ENCODE measurements at places on chromosomes 4 and X.

DNA sequence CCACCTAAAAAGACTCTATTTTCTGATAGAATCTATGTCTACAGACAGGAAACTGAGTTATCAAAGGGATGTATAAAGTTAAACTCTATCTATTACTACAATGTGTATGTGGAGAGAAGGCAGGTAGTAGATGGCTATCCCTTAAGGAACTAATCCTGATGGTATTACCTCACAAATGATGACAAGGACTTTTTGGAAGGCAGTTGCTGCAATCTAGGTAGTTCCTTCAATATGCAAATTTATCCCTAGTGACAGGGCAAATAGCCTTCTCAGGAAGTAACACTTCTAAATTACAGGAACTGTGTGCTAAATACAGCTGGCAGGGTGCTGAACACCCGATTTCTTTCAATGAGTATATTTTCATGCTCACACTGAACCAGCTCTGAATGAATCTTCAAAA is 177.4 kb downstream of the COL25A1 start:
- no peak for DNase-seq

DNA sequence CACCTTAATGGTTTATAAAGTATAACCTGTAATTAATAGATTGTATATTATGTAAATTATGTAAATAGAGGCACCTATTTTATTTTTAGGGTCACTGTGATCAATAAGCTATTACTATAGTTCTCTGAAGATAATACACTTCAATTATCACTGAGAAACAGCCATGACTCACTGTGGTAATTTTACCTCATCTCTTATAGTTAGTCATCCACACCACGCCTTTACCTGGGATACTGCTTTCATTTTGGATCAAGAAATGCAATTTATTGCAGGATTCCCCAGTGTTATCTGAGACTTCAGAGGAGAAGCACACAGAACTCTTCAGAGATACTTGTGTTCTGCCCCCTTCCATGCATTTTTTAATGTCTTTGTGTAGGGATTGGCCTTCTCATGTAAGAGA is 348.1 kb upstream of the ATOH1 start:
- DNase-seq, result no peak

DNA sequence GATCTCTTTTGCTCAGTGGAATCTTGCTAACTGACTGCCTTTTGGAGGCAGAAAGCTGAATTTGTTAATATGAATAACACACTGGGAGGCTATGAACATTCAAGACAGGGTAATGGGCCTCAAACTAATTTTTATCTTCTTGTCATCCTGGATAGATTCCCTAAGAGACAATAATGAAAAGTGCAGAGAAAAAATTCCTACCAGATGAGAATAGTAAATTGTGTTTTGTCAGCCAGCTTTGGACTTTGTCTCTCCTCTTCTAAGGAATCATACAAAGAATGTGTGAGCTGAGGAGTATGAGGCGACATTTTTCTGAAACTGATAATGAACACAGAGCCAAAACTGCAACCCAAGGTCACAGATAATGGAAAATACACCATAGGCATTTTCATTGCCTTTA is 649.3 kb downstream of the IQCM start:
- no peak for DNase-seq

- DNase-seq, result no peak
Measured at GRCh38 chr4:78031417-78031950, 25.6 kb upstream of the FRAS1 start.

DNA sequence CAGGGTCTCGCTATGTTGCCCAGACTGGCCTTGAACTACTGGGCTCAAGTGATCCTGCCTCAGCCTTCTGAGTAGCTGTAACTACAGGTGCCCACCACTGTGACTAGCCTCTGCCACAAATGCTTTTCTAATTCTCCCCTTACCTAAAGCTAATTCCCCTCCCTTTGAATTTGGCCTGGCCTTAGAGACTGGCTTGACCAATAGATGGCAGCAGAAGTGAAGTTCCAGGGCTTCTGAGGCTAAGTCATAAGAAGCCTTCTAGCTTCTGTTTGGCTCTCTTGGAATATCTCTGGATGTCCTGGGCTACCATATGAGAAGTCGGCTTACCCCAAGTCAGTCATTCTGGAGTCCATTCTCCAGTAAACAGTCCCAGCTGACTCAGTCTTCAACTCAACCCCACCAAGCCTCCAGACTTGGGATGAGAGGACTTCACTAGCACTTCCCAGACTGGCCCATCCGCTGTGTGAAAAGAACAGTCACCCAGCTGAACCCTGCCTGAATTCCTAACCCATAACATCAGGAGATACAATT is 61.0 kb downstream of the HPRT1 start:
- peak; percentile 25 for DNase-seq

DNA sequence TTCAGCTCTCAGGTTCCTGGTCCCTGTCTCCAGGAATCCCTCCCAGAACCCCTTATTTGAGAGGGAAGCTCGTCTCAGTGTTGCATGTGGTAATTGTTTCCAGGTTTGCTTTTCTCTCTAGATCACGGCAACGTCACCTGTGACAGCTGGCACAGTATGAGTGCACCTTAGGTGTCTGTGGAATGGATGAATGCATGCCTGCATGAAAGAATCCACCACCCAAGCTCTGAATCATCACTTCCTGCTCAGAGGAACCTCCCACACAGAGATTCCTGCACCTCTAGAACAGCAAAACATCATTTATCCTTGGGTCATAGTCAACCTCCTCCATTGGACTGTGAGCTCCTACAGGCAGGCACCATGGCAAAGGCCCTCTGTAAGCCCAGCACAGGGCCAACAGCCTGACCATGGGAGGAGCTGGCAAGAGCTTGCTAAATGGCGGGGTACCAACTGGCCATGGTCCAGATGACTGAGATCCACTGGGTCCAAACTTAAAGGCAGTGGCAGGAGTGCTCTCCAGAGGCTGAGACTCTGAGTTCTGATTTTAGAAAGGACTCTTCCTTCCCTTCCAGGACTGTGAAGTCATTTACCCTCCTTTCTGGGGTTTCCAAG is 116.2 kb downstream of the SLC2A9 start:
- no peak for DNase-seq

- no peak for DNase-seq
Measured at GRCh38 chr4:183170894-183171293, 71.8 kb downstream of the WWC2 start.

DNA sequence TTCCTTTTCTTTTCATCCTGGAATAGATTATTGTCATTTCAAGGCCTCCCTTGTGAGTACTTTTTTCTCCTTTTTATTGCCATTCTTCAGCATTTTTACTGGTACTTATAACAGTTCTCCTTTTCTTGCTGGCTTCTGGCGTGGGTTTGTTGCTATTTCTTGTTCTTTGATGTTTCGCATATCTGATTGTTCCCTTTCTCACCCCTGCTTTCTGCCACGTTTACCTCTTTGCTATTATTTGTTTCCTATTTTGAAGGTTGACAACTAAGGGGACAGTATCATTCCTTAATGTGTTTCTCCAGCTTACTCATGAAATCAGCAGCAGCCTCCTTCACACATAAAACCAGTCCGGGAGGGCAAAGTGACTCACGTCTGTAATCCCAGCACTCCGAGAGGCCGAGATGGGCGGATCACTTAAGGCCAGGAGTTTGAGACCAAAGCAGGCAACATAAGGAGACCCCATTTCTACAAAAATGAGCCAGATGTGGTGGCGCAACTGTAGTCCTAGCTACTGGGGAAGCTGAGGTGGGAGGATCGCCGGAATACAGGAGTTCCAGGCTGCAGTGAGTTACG is 72.6 kb downstream of the DMD start:
- no peak for DNase-seq

- no peak for DNase-seq
Measured at GRCh38 chr4:177384856-177385397, 57.3 kb downstream of the AGA start.

- no peak for DNase-seq
Measured at GRCh38 chr4:183801457-183802165, 103.5 kb upstream of the STOX2 start.

GRCh38 chr4:128241425-128241913 is 46.1 kb downstream of the PGRMC2 start:
- peak; percentile 92 for DNase-seq

DNA sequence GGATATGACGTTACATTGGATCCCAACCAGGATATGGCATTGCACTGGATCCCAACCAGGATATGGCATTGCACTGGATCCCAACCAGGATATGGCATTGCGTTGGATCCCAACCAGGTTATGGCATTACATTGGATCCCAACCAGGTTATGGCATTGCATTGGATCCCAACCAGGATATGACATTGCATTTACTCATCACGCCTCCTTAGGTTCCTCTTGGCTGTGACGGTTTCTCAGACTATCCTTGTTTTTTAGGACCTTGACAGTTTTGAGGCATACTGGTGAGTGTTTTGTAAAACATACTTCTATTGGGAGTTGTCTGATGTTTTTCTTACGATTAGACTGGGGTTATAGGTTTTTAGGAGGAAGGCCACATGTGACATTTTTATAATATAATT is 5.4 kb upstream of the ACSL1 start:
- no peak for DNase-seq

DNA sequence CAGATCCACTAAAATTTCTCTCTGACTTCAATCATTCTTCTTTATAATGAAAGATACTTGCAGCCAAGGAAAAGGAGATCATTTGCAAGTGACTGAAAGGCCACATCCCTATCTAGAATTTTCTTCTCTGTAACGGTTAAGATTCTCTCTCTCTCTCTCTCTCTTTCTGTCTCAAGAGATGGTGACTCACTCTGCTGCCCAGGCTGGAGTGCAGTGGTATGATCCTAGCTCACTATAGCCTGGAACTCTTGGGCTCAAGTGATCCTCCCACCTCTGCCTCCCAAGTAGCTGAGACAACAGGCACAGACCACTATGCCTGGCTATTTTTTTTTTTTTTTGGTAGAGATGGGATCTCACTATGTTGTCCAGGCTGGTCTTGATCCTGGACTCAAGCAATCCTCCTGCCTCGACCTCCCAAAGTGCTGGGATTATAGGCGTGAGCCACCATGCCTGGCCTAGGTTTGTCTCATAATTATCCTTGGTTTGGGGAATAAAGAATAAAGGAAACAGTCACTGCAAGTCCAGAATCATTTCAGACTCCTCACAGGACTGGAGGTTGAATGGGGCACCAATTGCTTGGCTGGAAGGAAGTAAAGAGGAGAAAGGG is 33.3 kb upstream of the GALNT7 start:
- DNase-seq, result no peak

DNA sequence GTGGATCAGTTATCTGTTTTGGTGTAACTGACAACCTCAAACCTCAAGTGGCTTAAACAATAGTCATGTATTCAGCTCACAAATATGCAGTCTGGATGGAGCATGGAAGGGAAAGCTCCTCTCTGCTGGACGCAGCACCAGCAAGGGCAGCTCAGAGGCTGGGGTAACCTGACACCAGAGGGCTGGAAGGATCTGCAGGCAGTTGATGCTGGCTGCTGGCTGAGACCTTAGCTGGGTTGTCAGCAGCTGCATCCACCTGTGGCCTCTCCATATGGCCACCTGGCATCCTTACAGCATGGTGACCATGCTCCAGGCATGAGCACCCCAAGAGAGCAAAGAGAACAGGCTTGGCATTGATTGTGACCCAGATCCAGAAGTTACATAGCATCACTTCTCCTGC is 46.7 kb downstream of the ENPP6 start:
- DNase-seq, result no peak

- no peak for DNase-seq
Measured at GRCh38 chr4:73068491-73069337, 802 bp downstream of the COX18 start.

DNA sequence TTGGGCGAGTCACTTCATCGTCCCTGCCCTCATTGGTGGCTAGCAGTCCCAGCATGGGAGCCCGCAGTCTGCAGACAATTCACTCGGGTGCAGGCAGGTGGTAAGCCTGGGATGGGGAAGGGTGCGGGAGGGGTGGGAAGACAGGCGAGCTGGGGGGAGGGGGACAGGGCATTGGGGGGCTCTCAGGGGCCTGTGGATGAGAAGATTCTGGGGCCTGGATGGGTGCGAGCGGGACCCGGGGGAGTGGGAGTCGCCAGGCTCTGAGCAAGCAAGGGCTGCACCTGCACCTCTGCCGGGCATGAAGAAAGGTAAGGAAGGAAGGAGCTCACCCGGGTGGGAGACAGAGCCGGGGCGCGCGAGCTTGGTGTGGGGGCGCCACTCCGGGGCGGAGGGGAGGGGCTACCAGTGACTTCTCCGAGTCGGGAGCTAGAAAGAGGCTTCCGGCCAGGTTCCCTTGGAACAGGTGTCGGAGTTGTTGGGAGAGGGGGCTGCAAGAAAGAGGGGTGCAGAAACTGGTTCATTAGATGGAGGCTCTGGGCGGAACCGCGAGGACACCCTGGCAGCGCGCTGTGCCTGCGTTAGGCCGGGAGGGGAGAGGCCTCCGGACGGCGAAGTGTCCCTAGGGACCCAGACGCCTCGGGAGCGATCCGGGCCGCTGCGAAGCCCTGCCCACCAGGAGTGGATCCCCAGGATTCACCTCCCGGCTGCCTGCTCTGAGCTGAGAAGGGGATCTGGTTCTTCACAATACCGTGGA is 103.4 kb upstream of the PDLIM3 start:
- DNase-seq, result no peak

GRCh38 chrX:68185161-68185560 is 248.1 kb downstream of the OPHN1 start:
- DNase-seq, result no peak

DNA sequence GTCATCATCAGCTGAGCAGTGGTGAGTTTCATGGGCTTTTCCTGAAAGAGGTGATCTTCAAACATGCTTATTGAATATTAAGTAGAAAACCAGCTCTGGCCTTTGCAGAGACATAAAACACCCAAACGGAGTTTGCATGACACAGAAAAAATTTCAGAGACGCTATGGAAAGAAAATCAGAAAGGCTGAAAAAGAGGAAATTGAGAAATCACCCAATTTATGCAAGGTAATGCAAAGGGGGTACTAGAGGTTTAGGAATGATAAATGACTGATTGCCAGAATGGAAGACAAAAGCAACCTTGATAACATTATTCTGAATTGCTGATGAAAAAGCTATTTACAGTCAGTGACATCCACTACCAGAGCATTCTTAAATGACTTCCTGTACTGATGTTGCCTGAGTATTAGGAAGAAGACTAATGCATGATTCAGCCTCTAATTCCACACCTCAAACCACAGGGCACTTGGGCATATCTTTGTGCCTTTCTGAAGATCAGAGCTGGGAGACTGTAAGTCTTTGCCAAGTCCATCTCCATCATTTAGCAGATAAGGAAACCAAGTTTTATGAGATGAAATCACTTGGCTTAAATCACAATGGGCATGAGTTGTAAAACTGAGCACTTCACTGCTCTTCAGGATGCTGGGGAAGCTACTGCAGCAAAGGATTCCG is 565.7 kb downstream of the PPARGC1A start:
- no peak for DNase-seq

DNA sequence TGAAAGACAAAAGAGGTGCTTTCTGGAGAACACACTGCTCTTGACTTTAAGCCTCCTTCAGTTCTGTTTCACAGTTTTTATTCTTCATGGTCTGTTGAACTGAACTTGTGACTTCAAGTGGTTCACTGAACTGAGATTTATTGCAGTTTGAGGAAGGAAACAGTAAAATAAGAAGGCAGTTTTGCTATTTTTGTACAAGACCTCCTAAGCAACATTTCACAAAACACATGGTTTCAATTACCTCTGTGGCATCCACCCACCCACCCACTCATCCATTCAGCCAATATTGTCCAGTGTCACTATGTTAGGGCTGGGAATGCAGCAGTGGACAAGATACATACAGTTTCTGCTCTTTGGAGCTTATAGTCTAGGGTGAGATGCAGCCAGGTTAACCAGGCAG is 131.3 kb downstream of the IL1RAPL2 start:
- no peak for DNase-seq

- DNase-seq, result no peak
Measured at GRCh38 chr4:1276984-1277383, 12.7 kb upstream of the MAEA start.

- peak; percentile 61 for DNase-seq
Measured at GRCh38 chr4:7831330-7831729, 108.3 kb downstream of the AFAP1 start.

- no peak for DNase-seq
Measured at GRCh38 chrX:34810916-34811315, 131.7 kb upstream of the FAM47B start.

All from fibroblast of skin of left biceps (primary cell).